ENCODE measurements at places on chromosomes 6 and 20.

- DNase-seq, result no peak
Measured at GRCh38 chr6:17064975-17065374, 36.9 kb upstream of the STMND1 start.

DNA sequence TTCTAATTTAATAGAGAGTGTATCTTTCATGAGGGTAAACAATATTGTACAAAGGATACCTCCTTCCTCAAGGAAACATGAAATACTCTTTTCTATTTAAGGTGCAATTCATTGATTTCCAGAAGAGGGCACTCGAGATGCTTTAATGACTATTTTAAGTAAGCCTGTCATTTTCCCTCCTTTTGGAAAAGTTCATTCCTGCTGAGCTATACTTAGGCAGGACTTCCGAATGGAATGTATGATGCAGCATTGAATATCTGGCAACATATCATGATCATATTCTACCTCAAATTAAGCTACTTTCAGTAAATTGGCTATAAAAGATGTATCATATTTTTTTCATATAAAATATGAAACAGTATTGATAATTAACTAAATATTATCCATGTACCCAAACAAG is 5.0 kb downstream of the DST start:
- no peak for DNase-seq

DNA sequence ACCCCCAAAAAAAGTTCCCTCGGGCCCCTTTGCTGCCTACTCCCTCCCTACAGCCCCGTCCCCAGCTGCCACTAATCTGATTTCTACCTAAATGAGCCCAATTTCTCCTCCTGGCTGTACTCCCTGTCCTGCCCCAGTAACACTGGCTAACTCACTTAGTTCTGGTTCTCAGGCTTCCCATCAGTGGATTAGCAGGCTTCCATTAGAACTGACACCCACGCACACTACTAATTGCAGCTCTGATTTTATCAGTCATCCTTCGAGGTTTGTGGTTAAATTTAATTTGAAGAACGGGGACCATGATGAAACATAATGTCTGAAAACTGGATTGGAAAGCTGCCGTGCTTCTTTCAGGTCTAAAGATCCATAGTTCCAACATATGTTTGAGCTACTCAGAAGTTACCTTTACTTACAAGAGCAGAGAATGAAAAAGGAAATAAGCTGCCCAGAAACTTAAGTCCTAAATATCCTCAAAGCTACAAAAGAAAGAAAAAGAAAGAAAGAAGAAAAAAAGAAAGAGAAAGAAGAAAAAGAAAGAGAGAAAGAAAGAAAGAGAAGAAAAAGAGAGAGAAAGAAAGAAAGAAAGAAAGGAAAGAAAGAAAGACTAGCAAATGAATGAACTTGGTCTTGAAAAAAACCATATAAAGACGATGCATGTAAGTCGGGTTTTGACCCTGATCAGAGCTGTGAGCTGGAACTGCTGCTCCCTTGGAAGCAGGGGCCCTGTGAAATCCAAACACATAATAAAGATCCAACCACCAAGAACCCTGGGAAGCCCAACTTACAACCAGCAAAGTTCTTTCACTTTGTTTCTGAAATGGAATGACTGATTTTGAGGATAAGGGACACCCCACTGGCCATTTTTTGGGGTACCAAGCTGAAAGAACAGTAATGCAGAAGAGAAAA is 51.7 kb downstream of the CNKSR3 start:
- DNase-seq, result no peak

DNA sequence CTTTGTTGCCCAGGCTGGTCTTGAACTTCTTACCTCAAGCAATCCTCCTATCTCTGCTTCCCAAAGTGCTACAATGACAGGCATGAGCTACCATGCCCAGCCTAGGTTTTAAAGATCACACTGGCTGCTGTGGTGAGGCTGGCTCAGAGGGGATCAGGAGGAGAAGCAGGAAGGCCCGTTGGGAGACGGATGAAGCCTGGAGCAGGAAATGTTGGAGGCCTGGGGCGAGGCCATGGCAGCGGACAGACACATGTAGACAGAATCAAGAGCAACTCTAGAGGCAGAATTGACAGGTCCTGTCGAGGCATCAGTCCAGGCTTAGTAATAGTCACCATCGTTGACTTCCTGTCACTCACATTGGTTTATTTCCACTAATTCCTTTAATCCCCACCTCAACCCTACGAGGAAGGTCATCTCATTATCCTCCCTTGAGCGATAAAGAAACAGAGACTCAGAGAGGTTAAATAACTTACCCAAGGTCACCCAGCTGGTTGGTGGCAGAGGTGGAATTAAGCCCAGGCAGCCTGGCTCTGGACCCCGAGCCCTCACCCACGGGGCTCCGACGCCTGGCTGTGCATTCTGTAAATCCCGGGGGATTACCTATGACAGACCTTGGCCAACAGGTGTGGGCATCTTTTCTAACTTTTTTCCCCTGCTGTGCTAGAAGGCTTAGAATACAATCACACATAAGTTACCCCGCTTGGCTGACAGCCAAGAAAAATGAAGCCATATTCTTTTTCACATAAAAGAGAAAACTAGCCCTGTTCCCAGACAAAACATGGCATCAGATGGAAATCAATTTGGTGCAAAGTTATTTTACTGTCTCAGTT is 113.4 kb downstream of the EYA2 start:
- DNase-seq, result no peak

- DNase-seq, result peak; percentile 83
Measured at GRCh38 chr6:31737991-31738979, 1.5 kb upstream of the MSH5 start.

DNA sequence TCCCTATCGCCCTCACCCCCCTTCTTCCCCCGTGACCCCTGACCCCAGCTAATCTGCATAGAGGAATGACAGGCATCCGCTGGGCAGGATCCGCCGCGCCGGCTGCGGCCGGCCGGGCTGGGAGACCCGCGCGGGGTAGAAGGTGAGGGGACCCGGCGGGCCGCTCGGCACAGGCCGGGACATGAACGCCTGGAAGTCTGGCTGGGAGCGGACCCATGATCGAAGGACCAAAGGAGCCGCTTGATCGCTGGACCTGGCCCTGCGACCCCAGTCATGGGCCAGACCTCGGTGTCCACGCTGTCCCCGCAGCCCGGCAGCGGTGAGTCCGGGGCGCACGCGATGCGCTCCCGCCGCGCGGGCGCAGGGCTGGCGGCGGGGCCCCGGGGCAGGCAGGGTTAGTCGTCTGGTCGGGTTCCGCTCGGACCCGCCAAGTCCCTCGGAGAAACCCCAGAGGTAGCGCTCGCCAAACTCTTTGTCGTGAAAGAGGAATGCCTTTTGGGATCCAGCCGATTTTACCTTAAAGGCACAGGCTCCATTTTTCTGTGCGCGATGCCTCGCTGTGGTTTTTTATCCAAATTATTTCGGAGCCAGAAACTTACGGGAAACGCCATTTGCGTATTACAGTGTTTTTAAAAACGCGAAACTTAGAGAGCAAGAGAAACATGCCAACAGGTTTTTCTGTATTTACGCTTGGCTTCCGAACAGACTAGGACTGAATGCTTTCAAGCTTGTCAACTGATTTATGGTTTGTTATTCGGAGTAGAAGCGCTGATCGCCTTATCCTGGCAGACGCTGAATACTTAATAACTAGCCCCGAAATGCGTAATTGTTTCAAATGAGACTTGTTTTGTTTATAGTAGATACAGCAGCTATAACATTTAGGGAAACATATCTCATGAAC is at the start of gene PHACTR2:
Gene PHACTR2, plus strand, starts transcription at position 75 of the 901 bp plus-strand sequence. Its CDS starts 199 bp downstream, at position 274.
- peak; percentile 92 for DNase-seq

DNA sequence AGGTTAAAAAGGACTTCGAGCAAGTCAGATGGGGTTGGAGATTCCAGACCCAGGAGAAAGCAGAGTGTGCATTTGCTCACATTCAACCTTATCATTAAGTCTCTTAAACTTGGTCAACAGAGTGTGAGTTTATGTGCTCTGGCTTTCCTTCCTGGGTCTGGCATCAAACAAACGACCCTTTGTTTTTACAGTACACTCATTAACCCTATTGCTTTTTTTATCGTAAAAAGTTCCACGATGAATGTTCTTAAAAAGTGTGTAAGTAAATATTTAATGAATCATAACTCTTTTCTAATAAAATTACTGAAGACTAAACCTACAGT is 2.5 kb downstream of the FYN start:
- no peak for DNase-seq

GRCh38 chr6:162728706-162729105 is 932 bp downstream of the PACRG start:
- DNase-seq, result no peak

GRCh38 chr20:2688041-2688591 is 4.5 kb upstream of the EBF4 start:
- DNase-seq, result no peak

DNA sequence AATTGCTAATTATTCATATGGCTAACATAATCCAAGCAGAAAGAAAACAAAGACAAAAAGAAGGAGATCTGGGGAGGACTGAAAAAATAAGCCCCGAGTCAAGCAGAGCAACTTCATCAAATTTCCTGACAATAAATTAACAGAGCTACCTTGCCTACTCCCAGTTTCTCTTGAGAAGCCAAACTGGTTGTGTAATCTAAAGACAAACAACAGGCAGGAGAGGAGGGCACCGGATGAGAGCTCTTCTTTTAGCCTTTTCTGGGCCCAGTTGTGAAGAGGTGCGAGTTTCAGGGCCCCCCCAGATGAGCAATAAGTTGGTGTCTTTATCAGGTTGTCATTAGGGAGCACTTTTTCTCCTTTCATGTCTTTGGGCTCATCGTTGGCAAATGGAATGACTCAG is 197.1 kb upstream of the PCSK2 start:
- no peak for DNase-seq

DNA sequence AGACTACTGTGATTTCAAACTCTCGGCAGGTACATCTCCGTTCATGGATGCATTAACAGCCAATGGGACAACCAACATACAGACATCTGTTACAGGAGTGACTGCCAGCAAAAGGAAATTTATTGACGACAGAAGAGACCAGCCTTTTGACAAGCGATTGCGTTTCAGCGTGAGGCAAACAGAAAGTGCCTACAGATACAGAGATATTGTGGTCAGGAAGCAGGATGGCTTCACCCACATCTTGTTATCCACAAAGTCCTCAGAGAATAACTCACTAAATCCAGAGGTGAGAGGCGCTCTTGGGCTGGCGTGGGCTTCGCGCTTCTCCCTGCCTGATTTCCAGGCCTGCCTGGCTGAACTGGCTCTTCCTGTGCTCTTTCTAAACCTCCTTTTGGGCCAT is 68.4 kb downstream of the RPP40 start:
- no peak for DNase-seq

GRCh38 chr6:170140129-170140528 is 150.7 kb downstream of the DLL1 start:
- no peak for DNase-seq

- DNase-seq, result no peak
Measured at GRCh38 chr6:147758303-147758702, 249.8 kb downstream of the SAMD5 start.

DNA sequence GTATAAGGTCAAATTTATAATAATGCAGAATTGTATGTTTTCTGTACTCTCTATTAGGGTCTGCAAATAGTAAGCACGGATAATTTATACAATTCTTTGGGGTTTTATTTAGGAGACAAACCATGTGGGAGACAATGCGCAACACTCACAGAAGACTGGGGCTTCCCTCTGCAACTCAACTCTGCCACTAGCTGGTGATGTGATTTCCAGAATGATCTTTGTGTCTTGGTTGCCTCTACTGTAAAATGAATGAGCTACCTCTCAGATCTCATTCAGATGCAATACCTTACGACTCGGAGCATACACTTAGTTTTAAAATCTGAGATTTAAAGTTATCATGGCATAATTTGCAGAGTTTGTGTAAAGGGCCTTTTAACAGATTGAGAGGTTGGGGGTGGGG is 6.4 kb downstream of the MAN1A1 start:
- no peak for DNase-seq

DNA sequence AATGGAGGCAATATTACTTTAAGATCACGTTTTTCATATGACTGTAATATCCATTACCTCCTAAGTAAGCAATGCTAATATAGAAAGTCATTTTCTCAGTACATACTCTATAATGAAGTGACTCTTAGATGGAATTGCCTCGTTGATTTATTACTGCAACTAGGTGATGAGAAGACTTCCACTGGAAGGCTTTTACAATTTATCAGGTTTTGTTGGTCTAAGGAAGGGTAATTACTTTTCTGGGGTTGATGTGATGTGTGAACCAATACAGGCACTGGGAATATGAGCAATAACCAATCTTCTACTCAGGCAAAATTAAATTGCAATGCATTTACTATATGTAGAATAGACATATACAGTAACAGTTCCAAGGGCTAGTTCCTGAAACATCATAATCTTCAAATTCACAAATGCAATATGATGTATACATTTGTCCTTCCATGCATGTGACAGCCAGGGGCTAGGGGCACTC is 635.0 kb downstream of the QKI start:
- DNase-seq, result no peak

- no peak for DNase-seq
Measured at GRCh38 chr20:47952023-47952564, 166.8 kb upstream of the SULF2 start.

DNA sequence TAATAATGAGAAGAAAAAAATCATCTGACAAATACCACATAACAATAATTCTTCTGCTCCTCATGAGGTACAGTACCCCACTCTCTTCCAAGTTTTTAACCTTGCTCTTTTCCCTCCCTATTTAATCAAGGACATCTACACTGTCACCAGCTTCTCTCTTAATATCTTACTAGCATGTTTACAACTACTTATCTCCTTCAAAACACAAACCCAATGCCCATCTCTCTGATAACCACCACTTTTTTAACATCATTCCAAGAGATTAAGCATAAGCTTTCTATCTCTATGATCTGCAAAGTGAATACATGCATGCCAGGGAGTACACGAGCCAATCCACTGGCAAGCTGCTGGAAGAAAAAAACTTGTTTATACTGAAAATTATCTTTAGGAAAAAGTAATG is 10.3 kb downstream of the CEP85L start:
- no peak for DNase-seq

- DNase-seq, result no peak
Measured at GRCh38 chr6:159098636-159099106, 53.9 kb upstream of the TAGAP start.

DNA sequence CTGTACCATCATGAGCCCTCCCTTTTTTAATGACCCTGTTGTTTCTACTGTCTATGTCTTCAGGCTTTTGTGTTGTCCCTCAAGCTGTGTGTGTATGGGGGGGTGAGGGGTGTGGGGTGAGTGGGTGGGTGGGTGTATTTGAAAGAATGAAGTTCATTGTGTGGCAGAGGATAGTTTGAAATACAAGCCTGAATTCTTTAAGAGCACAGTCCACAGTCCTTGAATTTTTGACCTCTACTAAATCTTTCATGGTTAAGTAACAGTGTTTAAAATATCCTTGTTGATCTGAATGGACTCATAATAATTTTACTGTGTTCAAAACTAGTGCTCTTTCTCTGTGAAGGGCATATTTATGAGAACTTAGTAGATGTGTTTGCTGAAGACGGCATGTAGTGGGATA is 10.0 kb downstream of the MRAP2 start:
- DNase-seq, result no peak

DNA sequence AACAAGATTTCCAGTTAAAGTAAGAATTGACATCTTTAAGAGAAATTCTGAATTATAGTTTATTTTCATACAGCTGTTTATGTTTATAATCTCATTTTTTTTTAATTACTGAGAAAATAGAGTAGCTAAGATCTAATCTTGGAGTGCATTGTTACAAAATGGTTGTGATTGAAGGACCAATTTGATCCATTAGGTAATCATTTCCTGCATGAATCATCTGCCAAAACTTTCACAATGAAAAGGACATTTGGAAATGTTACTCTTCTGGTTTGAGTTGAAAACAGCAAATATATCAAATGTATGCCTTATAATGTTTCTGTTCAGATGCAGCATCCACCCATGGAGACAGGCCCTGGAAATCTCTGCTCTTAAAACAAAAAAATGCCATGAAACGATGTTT is 19.0 kb downstream of the TUBB2A start:
- DNase-seq, result no peak

Measured in left hindlimb (tissue), 1 donor.